ENCODE measurements at places on chromosomes 13 and 19. TPM values are rescaled to one million over a fixed set of nuclear protein-coding genes. Genes with fewer than 3 reads are reported as not detected.

Gene RFPL4A
- not detected for total RNA-seq

Gene HIPK4
- 0.33 TPM for total RNA-seq

Gene RUVBL2
- 108 TPM for total RNA-seq

Gene IGFL1
- 8.7 TPM for total RNA-seq

Gene ZNF571
- total RNA-seq: 6.5 TPM

Gene KLK15
- total RNA-seq: not detected

Gene ZNF615
- 9.8 TPM for total RNA-seq

Gene PRTN3
- total RNA-seq: not detected

Gene NEK5
- 0.11 TPM for total RNA-seq

Gene CHST8
- not detected for total RNA-seq

Gene WDR88
- total RNA-seq: 0.33 TPM

Gene SIGLEC10
- not detected for total RNA-seq

Gene OR7A5
- not detected for total RNA-seq

Gene ZNF575
- total RNA-seq: 0.17 TPM

Gene ABCA7
- total RNA-seq: 14.3 TPM

Gene PRR22
- 0.50 TPM for total RNA-seq

Gene LHFPL6
- total RNA-seq: 33.1 TPM

Gene MISP
- total RNA-seq: 21.0 TPM

Gene PSG3
- total RNA-seq: not detected

Gene IRGC
- total RNA-seq: not detected

Gene ACP7
- total RNA-seq: 3.3 TPM

Gene EXOC3L2
- 0.19 TPM for total RNA-seq

Gene ZBTB32
- not detected for total RNA-seq

Gene ZNF699
- total RNA-seq: 69.2 TPM

Measured in mammary epithelial cell (primary cell).